ENCODE measurements at places on chromosomes 11 and 22.

DNA sequence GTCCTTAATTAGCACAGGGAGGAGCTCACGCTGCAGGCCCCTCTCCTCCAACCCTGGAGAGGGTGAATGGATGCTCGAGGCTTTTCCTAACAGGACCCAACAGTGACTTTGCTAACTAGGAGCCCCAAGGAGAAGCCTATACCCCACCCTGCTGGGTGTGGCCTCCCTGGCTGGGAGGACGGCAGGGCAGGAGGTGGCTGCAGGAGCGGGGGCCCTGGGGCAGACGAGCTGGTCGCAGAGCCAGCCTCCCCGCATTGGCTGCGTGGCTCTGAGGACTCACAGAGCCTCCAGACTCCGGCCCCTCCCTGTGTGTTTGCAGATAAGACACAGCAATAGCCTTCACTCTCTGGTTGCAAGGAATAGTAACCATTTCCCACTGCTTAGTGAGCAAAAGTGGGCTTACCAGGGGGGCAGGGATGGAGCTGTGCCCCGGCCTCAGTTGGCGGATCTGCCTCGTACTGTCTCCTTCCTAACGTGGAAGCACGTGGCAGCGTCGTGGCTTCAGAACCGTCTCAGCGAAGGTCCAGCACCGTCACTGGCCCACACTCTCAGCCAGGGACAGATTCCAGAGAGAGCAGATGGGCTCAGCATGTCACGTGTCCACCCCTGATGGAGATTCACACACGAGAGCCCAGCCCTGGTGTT, 1087.5 kb downstream of the BRD1 start:
- DNase-seq, result no peak

DNA sequence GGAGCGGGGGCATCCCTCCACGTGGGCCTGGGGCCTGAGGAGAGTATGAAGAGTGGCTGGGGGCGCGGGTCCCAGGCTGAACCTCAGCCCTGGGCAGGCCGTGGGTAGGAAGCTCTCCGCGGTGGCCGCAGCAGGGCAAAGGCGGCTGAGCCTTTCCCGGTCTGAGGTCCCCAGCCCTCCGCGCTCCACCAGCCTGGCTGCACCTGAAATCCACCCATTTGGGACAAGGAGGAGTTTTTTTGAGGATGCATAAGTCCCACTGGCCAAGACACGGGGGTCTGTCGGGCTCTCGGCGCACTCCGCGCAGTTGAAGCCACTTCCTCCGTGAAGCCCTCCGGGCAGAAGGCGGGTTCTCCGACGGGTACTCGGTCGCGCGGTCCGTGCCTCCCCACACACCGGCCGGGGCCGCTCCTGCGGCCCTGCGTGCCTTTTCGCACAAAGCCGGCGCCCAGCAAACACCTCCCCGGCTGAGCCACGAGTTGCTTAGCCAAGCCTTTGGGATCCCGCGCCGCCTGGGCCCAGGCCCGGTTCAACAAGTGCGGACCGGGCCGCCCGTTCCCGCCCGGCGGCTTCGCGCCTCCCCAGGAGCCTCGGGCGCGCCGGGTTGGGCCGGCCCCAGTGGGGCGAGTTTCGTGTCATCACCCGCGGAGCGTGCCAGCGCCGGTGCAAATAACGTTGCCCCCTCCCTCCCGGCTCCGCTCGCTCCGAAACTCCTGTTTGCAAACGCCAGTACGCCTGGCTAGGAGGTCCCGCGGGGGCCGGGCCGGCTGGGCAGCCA, 666 bp upstream of the OVOL1 start:
- DNase-seq, result no peak

DNA sequence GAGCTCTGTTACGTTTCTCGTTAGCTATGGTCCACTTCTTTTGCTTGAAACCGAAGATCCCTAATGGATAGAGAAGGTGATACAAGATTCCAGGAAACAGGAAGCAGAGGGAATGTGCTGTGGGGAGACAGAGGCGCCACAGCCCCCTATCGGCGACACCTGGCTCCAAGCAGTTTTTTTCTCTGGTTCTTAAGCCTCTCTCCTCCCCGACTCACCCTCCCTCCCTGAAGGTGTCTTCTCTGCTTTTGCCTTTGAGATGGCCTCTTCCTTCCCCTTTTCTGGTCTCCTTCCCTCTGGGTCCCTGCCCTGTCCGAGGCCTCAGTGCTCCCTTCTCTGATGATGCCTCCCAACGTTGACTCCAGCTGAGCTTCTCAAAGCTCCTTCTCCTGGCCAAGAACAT, 14.2 kb upstream of the APOBEC3A start:
- no peak for DNase-seq

DNA sequence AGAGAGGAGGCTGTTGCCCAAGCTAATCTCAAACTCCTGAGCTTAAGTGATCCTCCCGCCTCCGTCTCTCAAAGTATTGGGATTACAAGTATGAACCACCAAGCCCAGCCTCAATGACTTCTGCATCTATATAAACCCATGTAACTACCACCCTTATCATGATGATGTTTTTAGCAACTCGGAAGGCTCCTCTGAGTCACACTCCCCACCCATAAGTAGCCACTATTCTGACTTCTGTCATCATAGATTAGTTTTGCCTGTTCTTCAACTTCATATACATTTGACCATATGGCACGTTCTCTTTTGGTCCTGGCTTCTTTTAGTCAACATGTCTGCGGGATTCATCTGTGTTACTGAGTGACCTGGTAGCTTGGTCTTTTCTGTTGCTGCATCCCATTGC, 6.4 kb upstream of the FOSL1 start:
- no peak for DNase-seq

DNA sequence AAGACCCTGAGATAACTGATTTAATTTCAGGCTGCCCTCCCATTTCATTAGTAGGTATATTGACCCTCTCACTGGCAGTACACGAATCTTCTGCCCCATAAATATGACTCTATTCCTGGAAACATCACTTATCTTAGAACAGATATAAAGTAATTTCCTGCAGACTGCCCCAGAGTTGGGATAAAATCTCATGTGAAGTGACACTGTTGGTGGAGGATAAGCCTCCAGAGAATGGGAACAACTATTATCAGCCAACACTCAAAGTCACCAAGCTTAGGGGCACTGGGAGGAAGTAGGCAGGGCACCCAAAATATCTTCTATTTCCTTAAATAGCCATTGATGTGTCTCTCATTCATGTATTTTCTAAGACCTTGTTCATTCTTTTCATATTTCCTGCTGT, 8.2 kb downstream of the OR51B5 start:
- DNase-seq, result no peak

DNA sequence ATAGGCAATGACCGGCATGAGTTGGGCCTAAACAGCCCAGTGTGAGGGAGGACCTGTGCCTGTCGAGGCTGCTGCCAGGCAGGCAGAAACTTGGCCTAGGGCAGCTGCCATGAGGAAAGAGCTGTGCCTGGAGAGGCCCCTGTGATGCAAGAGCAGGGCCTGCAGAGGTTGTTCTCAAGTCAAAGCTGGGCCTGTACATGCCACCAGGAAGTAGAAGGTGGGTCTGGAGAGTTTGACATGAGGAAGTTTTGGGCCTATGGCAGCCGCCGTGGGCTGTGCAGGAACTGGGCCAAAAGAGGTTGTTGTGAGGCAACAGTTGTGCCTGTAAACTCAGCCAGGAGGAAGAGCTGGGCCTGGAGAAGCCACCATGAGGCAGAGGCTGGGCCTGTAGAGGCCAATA, 43.2 kb downstream of the OR4C45 start:
- DNase-seq, result no peak
